Sigmoid colon (tissue), 7 donors: ENCODE measurements at places on chromosomes 6 and 20.

- no peak for DNase-seq
Observed at GRCh38 chr6:144296973-144297372, 11.8 kb downstream of the UTRN start.

DNA sequence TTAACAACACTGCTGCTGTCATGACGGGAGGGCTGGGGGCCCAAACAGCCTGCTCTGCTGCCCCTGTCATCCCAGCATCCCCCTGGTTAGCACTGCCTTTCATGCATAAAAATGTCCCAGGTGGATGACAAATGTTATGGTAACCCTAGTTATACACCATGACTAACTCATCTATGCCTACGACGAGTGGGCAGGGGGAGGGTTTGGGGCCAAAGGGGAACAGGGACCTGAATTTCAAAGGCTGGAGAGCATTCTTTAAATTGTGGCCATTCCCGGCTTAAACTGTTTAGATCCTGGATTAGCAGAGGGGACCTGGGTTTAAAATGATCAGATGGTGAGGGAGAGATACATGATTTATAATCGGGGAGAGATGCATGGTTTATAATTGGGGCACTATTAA is 24.4 kb downstream of the GNAS-AS1 start:
- no peak for DNase-seq

DNA sequence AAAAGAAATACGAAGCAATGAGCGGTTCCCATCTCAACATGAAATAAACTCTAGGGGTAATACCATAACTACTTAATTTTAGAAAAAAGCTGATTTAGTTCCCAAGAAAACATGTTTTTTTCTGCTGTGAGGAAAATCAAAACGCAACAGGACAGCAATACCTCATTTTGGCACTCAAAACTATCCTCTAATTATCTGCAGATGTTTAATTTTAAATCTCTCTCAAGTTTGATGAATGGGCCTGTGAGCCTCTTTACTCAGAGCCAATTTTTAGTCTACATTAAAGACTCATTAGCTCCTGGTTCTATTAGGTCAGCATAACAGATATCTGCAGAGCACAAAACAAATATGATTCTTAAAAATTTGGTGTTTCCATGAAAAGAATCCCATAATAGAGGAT is 28.1 kb downstream of the RNF24 start:
- no peak for DNase-seq

GRCh38 chr20:57878786-57879424 is 169.1 kb upstream of the PMEPA1 start:
- DNase-seq = peak; percentile 33

GRCh38 chr6:92479831-92480230 is 939.5 kb downstream of the EPHA7 start:
- no peak for DNase-seq

DNA sequence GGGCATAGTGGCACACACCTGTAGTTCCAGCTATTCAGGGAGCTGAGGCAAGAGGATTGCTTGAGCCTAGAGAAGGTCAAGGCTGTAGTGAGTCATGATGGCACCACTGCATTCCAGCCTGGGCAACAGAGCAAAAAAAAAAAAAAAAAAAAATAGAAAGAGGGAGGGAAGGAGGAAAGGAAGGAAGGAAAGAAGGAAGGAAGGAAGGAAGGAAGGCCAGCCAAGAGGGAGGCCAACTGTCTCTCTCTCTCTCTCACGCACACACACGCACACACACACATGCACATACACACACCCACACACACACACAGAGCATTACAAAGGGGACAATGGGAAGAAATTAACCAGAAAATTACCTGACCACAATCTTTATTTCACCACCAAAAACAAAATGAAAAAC is 50.6 kb upstream of the COL9A1 start:
- no peak for DNase-seq

DNA sequence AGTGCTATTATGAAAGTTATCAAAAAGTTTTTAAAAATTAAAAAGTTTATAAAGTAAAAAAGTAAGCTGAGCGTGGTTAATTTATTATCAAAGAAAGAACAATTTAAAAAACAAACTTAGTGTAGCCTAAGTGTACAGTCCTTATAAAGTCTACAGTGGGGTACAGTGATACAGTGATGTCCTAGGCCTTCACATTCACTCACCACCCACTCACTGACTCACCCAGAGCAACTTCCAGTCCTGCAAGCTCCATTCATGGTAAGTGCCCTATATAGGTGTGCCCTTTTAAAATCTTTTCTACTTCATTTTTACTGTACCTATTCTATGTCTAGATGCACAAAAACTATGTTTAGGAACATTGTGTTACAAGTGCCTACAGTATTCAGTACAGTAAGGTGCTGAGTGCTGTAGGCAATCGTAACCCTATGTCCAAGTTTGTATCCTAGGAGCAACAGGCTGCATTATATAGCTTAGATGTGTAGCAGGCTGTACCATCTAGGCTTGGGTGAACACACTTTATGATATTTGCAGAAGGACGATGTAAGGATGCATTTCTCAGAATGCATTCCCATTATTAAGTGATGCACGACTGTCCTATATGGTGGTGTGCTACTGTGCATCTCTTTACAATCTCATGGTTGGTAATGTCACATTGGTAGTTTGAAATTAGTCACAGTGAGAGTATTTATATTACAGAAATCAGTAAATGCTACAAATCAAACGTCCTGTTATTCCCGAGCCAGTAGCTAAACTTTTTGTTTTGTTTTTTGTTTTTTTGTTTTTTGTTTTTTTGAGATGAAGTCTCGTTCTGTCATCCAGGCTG is 158.3 kb downstream of the GMPR start:
- no peak for DNase-seq

DNA sequence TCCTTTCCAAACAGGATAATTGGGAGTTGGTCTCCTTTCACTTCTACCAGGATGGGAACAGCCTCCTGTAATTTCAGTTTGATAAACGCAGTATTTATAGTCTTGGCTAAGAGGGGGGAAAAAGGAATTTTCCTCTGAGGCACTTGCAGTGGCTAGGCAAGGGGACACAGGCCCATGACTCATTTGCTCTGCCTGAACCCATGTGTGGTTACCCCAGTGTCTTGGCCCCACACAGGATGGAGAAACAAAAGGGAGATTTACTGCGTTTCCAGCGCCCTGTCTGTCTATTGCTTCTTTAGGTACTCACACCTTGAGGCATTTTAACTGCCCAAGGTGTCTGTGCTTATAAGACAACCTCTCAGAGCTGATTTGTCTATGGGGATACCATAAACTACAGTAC is 74.8 kb upstream of the NEDD9 start:
- no peak for DNase-seq

DNA sequence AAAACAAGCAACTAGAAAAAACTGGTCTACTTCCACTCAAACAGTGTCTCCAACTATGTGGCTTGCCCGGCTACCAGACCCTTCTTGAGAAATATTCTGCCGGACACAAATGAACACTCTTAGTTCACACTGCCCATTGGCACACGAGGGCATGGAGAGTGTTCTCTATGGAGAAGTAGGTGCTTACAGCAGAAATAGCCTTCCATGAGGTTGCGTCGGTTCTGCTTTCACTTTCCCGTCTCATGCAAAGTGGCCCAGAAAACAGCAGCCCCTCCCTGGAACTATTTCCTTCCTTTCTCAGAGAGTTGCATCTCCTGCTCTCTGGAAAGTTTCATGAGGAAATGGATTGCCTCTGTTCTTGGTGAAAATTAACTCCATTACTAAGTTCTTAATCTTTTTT is 9.5 kb upstream of the HLA-DOA start:
- peak; percentile 87 for DNase-seq

- DNase-seq = no peak
Observed at GRCh38 chr6:98836962-98837944, 2.9 kb downstream of the POU3F2 start.

DNA sequence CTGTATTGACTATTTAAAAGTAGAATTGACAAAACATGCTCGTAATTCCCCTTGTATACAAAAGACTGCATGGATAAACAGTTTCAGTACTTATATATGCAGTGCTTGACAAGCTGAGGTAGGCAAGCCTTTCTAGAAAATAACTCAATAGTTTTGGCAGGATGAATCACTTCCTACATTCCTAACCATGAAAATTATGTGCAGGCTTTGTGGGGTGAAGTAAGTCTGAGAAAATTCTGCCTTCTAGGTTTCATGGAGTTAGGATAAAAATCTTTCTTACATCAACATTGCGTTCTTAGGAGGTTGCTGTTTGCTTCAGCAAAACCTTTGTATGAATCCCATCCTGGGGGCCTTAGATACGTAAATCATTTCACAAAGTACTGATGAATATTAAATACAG is 801.4 kb upstream of the EYS start:
- DNase-seq = no peak

DNA sequence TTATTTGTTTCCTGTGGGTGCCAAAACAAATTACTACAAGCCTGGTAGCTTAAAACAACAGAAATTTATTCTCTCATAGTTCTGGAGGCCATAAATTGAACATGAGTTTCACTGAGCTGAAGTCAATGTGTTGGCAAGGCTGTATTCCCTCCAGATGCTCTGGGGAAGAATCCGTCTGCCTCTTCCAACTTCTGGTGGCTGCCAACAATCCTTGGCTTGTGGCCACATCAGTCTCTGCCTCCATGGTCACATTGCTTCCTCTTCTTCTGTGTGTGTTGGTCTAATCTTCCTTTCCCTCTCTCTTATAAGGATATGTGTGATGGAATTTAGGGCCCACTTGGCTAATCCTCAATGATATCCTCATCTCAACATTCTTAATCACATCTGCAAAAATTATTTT is 92.8 kb upstream of the EPB41L1 start:
- no peak for DNase-seq

- DNase-seq = peak; percentile 73
Observed at GRCh38 chr6:159762681-159763293, 942 bp downstream of the ACAT2 start.

- DNase-seq = no peak
Observed at GRCh38 chr20:64228751-64229506, 26.6 kb upstream of the PCMTD2 start.

GRCh38 chr20:25279403-25279802 is 31.5 kb downstream of the PYGB start:
- no peak for DNase-seq

GRCh38 chr20:58056921-58057686 is 171.3 kb downstream of the ANKRD60 start:
- DNase-seq = no peak

DNA sequence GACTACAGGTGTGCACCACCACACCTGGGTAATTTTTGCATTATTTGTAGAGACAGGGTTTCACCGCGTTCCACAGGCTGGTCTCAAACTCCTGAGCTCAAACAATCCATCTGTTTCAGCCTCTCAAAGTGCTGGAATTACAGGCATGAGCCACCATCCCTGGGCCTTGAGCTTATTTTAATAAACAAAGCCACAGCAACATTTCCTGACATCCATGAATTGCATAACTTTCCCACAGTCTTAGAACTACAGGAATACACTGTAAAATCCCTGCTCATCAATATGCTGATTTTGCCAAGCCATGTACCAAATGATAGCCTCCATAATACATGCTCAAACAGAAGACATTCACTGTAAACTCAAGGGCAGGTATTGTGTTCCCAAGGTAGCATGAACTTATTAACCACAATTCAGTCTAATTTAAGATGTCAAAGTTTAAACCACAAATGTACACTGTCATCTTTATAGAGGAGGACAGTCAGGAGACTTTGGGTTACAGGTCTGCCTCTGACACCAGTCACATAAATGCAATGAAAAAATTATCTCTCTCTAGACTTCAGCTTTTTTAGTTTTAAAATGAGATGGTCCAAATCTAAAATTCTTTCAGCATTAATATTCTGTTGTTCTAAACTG is 40.0 kb downstream of the NUDT3 start:
- no peak for DNase-seq

DNA sequence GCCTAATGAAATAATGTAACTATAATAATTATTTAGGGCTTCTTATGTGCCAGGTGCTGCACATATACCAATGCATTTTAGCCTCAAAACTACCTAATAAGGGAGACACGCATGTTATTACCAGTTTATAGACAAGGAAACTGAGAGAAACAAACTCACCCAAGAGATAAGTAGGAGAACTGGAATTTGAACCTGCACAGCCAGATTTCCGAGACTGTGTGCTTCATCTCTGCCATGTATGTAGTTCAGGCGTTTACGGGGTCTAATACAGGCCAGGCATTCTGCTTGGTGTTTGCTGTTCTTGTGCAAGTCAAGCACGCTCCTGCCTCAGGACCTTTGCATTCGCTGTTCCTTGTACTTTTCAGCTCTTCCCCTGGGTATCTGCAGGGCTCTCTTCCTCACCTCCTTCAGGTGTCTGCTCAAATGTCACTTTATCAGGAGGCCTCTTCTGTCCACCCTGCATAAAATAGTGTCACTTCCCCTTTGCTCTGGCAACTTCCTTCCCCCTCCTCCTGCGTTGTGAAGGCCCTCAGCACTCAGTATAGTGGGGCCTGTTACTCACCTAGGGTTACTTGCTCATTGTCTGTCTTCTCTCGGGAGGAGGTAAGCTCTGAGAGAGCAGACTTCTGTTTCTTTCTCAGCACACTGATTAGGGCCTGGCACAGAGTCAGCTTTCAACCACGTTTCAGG is 6.1 kb upstream of the NSFL1C start:
- no peak for DNase-seq

DNA sequence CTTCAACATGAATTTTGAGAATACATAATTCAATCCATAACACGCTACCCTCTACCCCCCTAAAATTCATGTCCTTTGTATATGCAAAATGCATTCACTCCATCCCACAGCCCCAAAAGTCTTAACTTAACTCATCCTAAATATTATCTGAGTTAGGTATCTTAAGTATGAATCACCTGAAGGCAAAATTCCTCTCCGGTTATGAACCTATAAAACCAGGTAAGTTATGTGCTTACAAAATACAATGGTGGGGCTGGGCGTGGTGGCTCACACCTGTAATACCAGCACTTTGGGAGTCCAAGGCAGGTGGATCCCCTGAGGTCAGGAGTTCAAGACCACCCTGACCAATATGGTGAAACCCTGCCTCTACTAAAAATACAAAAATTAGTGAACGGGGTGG is 23.5 kb upstream of the PRSS35 start:
- DNase-seq = no peak

- DNase-seq = no peak
Observed at GRCh38 chr6:90463359-90463758, 123.5 kb downstream of the MAP3K7 start.

- DNase-seq = no peak
Observed at GRCh38 chr6:164505425-164505824, 804.0 kb downstream of the C6orf118 start.

DNA sequence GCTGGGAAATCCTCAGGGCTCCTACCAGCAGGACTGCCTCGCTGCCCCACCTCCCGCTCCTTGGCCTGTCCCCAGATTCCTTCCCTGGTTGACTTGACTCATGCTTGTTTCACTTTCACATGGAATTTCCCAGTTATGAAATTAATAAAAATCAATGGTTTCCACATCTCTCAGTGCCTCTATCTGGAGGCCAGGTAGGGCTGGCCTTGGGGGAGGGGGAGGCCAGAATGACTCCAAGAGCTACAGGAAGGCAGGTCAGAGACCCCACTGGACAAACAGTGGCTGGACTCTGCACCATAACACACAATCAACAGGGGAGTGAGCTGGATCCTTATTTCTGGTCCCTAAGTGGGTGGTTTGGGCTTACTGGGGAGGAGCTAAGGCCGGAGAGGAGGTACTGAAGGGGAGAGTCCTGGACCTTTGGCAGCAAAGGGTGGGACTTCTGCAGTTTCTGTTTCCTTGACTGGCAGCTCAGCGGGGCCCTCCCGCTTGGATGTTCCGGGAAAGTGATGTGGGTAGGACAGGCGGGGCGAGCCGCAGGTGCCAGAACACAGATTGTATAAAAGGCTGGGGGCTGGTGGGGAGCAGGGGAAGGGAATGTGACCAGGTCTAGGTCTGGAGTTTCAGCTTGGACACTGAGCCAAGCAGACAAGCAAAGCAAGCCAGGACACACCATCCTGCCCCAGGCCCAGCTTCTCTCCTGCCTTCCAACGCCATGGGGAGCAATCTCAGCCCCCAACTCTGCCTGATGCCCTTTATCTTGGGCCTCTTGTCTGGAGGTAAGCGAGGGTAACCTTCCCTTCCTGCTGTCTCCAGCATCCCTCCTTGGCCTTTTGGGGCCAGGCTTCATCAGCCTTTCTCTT is at the start of gene CFB:
Gene CFB (plus strand): TSS at position 589 of the 863 bp plus-strand sequence. CDS start 127 bp downstream, at position 716.
- peak; percentile 93 for DNase-seq
